Heart right ventricle (tissue), 16 donors: ENCODE measurements at places on chromosomes 12 and 14. TPM values are rescaled to one million over a fixed set of nuclear protein-coding genes. Genes with fewer than 3 reads are reported as not detected.

Gene AKAP5
- 0.34 TPM for total RNA-seq

Gene PPP1R36
- total RNA-seq: 0.46 TPM

Gene ARMH4
- 6.5 TPM for total RNA-seq

Gene KRT79
- not detected for total RNA-seq

Gene SSPN
- total RNA-seq: 61.6 TPM

Gene SPATS2
- total RNA-seq: 4.6 TPM

Gene SCFD1
- total RNA-seq: 49.5 TPM

Gene MSRB3
- 169 TPM for total RNA-seq

Gene CCDC196
- not detected for total RNA-seq

Gene RNFT2
- 0.87 TPM for total RNA-seq

Gene MGST1
- total RNA-seq: 13.3 TPM

Gene CCDC177
- not detected for total RNA-seq

Gene POTEM
- total RNA-seq: not detected

Gene TAS2R30
- 0.64 TPM for total RNA-seq

Gene MFAP5
- total RNA-seq: 20.8 TPM

Gene VRTN
- total RNA-seq: not detected

Gene MMP19
- 11.5 TPM for total RNA-seq

Gene COL2A1
- not detected for total RNA-seq

Gene RAPGEF3
- total RNA-seq: 54.9 TPM

Gene KRT80
- 0.79 TPM for total RNA-seq

Gene ACOT6
- not detected for total RNA-seq

Gene KCNC2
- not detected for total RNA-seq

Gene CLEC2B
- total RNA-seq: 2.7 TPM

Gene C3AR1
- 3.2 TPM for total RNA-seq

Gene SERPINA5
- total RNA-seq: 0.38 TPM

Gene CPM
- total RNA-seq: 5.0 TPM

Gene FOXA1
- not detected for total RNA-seq

Gene EMC9
- total RNA-seq: 15.2 TPM

Gene SLC6A15
- not detected for total RNA-seq

Gene KCNH5
- not detected for total RNA-seq

Gene SSTR1
- total RNA-seq: 0.53 TPM

Gene TGM1
- total RNA-seq: 0.64 TPM

Gene SLC8A3
- not detected for total RNA-seq

Gene RNF212B
- total RNA-seq: not detected

Gene TAS2R43
- 0.28 TPM for total RNA-seq

Gene OR6C4
- not detected for total RNA-seq

Gene TRPV4
- total RNA-seq: not detected

Gene REP15
- total RNA-seq: 7.2 TPM

Gene BCL2L2
- total RNA-seq: 42.0 TPM

Gene HOXC5
- total RNA-seq: not detected

Gene LUM
- 155 TPM for total RNA-seq
